Left colon (tissue), 2 donors: ENCODE measurements at places on chromosomes 16 and 17.

- no peak for DNase-seq
Observed at GRCh38 chr16:28837672-28838557, 8.2 kb downstream of the TUFM start.

DNA sequence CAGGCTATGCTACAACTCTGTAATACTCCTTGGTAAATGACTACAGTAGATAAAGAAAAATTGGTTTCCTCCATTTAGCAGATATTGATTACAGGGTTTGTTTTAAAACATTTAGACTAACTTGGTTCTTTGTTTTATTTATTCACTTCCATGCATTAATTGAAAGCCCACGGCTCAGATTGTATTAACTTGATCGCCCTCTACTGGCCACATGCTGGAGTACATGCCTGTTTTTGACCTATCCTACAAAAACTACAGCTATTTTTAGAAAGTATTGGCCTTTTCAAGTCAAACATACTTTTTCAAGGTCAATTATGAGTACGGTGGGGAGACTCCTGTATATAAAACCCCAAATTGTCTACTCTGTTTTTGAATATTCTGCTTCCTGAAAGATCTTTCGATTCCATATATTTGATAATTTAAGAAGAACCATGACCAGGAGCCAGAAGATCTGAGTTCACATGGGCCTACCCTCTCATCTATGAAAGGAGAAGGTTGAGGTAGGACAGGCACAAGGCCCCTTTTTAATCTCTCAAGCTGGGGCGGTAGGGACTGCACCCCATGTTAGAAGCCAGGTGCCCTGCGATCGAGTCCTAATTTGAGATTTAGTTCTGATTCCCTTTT, 51.8 kb downstream of the CA10 start:
- peak; percentile 48 for DNase-seq

DNA sequence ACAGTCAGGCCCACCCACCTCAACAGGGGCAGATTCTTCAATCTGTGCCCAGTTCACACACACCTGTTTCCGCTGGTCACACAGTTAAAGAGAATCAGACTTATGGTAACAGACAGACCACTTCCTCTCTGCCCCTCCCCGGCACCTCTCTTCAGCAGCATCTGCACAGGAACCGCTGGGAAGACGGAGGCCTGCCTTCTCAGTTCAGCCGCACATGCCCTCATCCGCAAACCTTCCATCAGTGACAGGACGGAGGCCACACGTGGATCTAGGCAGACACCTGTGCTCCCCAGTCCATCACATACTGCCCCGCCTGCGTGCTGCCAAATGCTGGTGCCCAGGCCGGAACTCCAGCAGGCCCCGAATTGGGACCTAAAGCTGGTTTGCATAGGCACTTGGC, 10.3 kb downstream of the PHB1 start:
- DNase-seq: no peak

- DNase-seq: no peak
Observed at GRCh38 chr16:55001931-55002330, 71.3 kb downstream of the IRX5 start.

DNA sequence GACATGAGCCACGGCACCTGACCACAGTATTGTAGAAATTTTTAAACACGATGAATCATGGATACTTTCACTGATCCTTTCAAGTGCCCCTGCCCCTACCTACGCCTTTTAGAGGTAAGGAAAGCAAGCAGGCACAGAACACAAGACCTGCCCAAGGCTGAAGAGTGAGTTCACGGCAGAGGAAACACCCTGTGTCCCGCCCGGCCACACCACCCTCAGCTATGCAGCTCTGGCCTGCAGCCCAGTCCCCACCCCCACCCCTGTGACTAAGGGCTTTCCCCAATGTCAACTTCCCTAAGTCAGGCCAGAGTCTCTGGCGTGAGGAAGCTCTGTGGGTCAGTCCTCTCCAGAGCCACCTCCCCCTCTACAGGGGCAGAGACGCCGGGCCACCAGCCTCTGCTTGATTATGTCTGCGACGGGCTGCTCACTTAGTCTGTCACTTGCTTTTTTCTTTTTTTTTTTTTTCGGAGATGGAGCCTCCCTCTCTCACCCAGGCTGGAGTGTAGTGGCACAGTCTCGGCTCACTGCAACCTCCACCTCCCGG, 8.4 kb downstream of the SLC16A5 start:
- DNase-seq: peak; percentile 92

DNA sequence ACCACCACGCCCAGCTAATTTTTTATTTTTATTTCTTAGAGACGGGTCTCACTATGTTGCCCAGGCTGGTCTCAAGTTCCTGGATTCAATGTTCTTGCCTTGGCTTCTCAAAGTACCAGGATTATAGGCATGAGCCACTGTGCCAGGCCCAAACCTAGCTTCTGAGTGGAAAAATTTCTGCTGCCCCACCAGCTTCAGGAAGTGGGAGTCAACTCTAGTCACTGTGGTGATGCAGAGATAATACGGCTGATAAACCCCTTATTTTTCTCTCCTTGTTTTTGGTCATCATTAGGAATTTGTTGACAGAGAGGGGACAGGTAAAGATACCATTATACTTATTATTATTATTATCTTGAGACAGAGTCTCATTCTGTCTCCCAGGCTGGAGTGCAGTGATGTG, 27.8 kb upstream of the PHOSPHO1 start:
- DNase-seq: no peak

DNA sequence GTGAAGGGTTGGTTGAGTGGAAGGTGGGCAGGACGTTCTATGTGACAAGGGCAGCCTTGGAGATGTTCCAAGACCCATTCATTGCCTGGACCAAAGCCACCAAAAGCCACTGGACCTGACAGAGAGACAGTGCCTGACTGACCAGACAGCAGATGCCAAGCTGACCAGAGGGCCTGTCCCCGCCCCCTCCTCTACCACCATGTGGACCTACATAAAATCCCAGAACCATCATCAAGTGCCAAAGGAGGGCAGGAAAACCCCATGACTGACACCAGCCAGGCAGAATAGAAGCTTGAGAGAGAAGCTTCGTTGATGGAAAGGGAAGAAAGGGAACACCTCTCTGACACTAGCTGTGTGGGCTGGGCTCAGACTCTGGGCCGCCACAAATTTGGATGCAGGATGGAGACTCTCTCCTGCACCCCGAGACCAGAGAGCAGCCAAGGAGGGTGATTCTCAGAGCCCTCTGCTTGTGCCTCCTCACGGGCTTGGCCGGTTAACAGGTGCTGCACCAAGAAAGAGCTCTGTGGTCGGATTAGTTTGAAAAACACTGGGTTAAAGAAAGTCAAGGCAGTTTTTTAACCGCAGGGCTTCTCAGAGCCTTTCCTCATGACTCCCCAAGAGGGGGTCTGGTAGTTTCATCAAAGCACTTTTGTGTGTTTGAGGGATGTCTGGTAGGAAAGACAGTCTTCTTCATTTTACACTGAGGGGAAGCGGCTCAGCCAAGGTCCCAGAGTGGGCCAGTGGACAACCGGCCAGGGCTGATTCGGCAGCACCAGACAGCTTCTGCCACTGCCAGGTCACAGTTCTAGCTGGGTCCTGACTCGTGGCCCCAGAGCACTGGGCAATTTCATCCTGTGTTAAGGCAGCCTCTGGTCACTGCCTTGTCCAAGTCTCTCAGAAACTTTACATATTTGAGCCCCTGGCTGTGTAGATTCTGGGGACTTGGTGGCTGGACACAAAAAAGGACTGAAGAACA, 1.7 kb downstream of the TNFRSF13B start:
- no peak for DNase-seq

DNA sequence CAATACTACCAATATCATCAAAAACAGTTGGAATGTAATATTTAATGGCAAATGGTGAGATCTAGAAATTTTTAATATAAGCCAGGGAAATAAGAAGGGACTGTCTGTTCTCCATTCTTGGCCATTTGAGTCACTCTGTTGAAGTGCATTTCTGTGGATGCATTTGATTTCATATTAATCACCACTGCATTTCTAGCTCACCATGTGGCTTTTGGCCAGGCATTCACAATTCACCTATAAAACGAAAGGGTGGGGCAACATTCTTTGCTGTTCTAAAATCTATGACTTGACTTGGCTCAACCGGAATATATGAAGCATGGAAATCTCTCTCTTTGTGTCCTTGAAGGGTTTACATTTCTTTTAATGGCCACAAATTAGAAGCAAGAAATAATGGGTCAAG, 483.0 kb downstream of the SLC39A11 start:
- DNase-seq: no peak

DNA sequence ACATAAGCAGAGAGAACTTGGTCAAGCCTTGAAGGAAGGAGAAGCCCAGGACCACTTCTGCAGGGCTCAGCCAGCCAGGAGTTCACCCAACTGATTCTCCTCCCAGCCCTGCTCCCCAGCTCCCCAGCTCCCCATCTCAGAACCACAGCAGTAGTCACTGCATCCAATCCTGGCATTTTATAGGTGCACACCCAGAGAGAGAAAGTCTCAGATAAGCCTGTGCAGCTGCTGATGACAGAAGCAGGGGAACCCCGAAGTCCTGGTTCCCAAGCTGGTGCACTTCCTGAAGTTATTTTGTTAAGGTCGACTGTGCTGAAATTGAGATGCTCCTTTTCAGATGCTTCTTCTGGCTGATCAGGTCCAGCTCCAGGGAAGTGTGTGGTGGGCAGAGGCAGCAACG, 6.6 kb downstream of the RNF112 start:
- no peak for DNase-seq

DNA sequence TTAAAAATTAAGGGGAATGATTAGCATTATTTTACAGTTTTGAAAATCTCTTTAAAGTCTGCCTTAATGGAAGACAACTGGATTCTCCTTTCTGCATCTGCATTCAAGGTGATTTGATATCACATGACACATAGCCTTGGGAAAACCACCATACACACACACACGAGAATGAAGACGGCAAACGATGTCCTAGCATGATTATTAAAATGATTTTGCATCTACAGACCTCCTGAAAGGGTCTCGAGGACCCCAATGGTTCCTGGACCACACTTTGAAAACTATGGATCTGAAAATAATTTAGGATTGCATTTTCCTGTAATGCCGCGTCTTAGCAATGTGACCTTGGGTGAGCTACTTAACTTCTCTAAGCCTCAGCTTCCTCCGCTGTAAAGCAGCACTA, 11.8 kb upstream of the CHST4 start:
- DNase-seq: no peak

DNA sequence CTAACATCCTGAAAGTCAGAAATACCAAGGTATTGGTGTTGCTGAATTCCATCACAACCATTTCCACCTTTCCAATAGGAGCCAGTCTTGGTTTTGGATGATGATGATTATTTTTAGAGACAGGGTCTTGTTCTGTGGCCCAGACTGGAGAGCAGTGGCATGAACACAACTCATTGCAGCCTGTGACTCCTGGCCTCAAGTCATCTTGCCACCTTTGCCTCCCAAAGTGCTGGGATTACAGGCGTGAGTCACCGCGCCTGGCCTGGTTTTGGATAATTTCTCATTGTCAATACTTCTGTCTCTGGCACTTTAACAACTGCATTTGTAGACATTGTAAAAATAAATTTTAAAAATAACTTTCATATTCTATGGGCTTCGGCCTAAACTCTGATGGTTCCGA, 22.6 kb downstream of the STAT5B start:
- DNase-seq: no peak

DNA sequence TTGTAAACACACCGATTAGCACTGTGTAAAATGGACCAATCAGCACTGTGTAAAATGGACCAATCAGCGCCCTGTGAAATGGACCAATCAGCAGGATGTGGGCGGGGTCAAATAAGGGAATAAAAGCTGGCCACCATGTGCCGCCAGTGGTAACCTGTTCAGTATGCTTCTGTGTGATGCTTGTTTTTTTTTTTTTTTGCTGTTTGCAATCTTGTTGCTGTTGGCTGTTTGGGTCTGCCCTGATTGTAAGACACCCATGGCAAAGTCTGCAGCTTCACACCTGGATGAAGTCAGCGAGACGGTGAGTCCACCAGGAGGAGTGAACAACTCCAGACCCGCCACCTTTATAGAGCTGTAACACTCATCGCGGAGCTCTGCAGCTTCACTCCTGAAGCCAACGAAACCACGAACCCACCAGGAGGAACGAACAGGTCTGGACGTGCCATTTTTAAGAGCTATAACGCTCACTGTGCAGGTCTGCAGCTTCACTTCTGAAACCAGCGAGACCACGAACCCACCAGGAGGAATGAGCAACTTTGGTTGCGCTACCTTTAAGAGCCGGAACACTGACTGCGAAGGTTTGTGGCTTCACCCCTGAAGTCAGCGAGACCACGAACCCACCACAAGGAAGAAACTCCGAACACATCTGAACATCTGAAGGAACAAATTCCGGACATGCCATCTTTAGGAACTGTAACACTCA, 85.0 kb upstream of the MED9 start:
- no peak for DNase-seq

GRCh38 chr16:65786916-65787315, 579.6 kb upstream of the CDH5 start:
- no peak for DNase-seq

- DNase-seq: no peak
Observed at GRCh38 chr16:75289189-75289588, 37.8 kb upstream of the BCAR1 start.

- no peak for DNase-seq
Observed at GRCh38 chr17:81438007-81438659, 42.9 kb downstream of the BAHCC1 start.

- DNase-seq: no peak
Observed at GRCh38 chr16:72976438-72977064, 71.4 kb downstream of the ZFHX3 start.

DNA sequence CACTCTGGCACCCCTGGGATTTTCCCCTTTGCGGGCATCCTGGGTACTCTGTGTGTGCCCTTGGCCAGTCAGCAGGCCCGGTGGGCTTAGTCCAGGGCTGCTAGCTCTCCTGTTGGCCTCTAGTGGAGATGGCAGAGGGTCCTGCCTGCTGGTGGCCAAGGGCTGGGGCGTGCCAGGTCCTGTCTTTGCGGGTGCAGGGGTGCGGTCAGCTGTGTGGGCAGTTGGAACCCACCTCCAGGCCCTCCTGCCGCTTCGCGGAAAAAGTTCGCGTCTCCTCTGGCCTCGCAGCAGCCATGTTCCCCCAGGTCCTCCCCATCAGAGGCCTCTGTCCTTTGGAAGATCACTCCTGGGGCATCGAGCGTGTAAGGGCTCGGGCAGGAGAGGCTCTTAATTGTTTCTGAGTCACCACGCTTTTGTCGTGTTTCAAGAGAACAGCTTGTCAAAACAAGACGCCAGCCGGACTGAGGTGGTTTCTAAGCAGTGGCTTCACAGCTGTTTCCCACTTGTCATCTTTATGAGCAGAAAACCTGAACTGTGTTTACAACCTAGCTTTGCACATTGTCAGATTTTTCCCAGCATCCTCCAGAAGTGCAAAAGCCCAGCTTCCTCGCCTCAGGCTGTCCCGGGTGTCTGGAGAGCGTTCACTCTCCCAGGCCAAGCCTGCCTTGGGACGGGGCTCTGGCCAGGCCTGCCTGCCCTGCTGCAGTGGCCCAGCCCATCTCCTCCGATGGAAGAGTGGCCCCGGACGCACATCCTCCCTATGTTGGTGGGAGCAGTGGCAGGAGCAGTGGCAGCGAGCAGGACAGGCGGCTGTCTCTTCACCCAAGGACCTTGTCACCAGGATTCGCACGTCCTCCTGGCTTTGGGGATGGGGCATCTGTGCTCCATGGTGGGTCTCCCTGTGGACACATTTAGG, 5.0 kb upstream of the DNASE1L2 start:
- no peak for DNase-seq
